ENCODE measurements at places on chromosomes 12 and 14.

DNA sequence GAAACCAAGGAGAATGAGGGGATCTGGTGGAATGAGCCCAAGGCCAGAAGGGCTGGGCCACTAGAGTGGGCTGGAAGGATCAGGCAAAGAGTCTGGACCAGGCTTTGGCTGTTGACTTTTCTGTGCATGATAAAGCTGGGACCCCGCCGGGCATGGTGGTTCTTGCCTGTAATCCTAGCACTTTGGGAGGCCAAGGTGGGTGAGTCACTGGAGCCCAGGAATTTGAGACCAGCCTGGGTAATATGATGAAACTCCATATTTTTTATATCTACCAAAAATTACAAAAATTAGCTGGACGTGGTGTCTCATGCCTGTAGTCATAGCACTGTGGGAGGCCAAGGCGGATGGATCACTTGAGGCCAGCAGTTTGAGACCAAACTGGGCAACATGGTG lies 393 bp upstream of the KLHL33 start:
- DNase-seq: no peak

- no peak for DNase-seq
These were observed 251.9 kb downstream of the SEC23A start for GRCh38 chr14:38851111-38851510.

GRCh38 chr14:35122696-35123387 lies 490 bp downstream of the PRORP start:
- DNase-seq: peak; percentile 26

DNA sequence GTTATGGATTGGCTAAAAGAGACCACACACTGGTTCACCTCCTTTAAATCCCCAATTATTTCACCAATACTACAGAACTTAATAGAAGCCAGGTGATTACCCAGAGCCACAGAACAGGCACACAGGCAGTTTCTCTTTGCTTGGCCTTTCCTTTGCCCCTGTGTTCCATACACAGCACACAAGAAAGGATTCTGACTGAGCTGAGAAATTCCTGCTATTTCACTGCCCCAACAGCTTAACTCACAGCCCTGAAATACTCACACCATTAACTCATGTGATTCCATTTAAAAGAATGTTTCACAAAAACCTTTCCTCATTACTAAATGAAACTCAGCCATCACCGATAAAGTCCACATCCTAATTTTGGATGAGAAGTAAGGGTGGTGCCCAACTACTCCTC lies 133.6 kb downstream of the MED13L start:
- no peak for DNase-seq

DNA sequence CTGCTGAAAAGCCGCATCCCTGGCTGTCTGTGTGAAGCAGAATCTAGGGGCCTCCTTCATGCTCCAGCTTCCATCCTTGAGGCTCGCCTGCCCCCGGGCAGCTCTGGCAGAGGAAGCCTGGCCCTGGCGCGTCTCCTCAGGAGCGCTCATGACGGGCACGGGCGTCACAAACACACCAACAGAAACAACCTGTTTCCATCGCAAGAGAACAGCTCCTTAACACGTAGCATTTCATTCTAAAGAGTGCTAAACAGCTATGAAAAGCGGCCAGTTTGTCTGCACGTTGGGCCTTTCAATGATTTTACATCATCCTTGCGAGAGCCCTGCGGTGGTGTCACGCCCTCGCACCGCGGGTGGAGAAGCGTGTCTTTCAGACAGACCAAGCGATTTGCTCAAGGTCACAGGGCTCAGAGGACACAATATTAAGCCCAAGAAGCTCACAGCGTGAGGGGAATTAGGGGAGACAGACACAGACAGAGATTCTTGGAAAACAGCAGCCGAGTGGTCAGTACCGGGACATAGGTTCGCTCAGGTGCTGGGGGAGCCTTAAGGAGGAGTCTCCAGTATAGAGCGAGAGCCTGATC lies 4.9 kb downstream of the ADGRD1 start:
- DNase-seq: no peak

DNA sequence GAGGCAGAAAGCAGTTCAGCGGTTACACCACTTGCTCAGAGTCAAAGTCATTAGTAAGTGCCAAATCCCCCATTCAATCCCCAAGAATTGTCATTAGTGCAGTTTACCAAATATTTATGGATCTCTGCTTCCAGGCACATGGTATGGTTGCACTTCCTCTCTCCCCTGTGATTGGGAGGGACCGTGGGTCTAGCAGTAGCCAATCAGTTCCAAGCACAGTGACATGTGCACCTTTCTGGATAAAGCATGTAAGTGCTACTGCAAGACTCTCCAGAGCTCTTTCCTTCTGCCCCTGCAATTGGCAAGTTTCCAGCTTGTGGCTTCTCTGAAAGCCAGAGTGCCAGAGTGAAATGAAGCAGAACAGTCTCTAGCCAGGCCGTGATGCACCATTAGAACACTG lies 85.3 kb upstream of the FLRT2 start:
- peak; percentile 2 for DNase-seq

GRCh38 chr12:50042693-50043092 lies 14.7 kb upstream of the ASIC1 start:
- no peak for DNase-seq

- no peak for DNase-seq
These were observed 13.6 kb upstream of the TPCN1 start for GRCh38 chr12:113207613-113208040.

- DNase-seq: no peak
These were observed 5.0 kb upstream of the POP5 start for GRCh38 chr12:120586206-120586605.

DNA sequence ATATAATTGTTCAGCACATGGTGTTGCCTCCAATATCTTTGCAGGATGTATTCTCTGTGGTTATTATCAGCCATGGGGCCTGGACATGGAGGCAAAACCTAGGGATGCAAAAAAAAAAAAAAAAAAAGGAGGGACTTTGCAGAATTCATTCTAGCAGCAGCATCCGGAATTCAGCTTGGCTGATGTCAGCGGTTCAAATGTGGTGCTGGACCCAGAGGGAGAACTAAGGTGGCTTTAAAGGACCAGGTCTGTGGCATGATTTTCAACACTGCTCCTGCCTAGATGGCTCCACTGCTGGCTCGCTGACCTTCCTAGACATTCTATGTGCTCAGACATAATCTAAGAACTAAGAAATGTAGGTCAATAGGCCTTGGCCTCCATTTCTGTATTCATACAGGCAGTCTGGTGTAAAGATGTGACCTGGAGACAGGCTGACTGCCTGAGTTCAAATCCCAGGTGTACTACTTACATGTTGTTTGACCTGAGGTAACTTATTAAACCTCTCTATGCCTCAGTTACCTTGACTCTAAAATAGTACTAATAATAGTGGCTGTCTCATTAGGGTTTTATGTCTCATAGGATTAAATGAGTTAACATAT lies 108.6 kb downstream of the PPM1A start:
- no peak for DNase-seq

GRCh38 chr12:31492599-31493196 lies 98.2 kb downstream of the DENND5B start:
- DNase-seq: no peak

DNA sequence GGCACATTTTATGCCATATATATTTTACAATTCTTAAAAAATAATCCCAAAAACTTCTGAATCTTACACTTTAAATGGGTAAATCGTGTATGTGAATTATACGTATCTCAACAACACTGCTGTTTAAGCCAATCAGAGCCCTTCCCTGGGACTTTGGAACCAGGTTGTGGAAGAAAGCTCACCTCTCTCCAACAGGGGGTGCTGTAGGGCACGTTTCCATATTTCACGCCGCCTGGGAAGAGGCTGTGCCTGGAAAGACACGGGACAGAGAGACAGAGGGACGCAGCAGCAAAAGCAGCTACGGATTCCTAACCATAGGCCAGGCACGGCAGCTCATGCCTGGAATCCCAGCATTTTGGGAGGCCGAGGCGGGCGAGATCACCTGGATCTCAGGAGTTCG lies 29.4 kb upstream of the FBRSL1 start:
- peak; percentile 54 for DNase-seq

DNA sequence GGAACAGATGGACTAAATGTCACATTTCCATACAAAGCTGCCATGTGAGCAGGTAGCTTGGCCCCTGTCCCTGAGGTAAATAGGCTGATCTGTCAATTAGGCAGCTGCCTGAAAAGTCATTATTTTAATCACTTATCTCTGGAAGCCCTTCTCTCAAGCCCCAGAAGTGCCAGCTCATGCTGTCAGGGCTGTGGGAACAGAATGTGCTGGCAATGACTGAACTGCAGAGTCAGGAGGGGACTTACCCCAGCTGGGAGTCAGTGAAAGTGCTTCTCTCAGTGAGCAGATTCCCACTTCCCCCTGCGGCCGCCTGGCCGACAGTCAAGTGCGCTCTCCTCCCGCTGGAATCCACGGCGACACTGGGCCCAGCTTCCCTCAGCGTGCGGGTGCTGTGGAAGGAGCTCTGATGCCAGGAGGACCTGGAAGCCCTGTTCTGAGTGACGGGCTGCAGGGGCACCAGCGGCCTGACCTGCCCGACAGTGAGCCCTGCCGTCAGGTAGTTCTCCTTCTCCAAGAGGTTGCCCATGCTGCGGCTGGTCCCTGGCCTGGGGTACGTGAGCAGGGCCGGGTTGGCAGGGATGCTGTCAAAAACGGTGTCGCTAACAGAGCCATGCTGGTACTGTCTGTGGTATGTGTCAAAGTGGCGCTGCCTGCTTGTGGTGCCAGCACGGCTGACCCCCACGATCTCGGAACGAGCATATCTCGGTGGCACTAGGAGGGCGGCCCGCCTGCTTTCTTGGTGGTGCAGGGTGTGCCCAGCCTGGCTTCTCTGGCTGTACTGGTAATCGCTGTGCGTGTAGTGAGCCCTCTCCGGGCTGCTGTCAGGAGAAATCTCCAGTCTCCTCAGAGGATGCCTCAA lies 18.7 kb downstream of the PKP2 start:
- DNase-seq: no peak

- no peak for DNase-seq
These were observed 58.2 kb downstream of the ETNK1 start for GRCh38 chr12:22683131-22683530.

DNA sequence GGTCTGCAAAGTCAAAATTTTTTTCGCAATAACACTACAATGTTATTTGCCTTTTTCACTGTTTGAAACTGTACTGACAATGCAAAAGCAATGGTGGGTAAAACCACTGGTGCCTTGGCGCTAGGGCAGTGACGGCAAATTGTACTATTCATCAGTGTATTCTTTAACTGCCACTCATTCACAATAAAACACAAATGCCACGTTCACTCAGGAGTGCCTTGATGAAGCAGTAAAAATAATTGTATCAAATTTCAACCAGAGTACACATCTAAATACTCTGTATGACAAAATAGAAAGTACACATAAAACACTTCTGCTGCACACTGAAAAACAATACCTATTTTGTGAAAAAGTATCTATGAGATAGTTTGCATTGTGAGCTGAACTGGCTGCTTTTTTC lies 17.8 kb downstream of the DCAF5 start:
- DNase-seq: no peak

GRCh38 chr12:104356231-104357115 lies 52.9 kb downstream of the EID3 start:
- no peak for DNase-seq

DNA sequence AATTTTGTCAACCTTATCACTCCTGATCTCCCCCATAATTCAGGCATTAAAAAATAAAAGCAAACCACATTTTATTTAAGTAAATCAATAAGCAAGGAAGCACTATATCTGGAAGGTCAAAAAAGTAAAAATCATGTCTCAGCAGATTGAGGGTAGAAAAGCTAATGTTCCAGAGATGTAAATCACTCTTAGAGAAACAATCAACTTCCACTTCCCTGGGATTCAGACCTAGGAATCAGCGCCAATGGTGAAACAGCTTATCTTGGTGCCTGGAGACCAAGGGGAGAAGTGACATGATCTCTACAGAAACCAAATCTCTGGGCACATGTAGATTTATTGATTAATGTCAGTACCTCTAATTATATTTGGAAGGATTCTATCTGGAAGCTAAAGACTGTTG lies 10.9 kb upstream of the SNX6 start:
- DNase-seq: no peak

DNA sequence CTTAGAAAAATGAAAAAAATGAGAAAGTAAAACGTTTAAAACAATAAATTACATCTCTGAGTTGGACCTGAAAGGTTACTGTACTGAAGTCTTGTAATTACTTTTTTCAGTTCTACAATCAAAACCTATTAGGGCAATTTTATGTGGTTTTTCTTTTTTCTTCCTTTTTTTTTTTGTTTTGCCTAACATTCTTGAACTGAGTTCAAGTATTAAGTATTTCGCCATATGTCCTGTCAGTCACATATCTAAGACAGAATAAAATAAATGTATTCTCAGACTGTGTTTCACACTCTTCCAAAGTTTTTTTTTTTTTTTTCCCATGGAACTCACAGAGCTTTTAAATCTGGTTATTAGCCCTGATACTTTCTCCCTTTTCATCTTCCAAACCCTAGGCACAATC lies 172.0 kb downstream of the BCAT1 start:
- DNase-seq: no peak

DNA sequence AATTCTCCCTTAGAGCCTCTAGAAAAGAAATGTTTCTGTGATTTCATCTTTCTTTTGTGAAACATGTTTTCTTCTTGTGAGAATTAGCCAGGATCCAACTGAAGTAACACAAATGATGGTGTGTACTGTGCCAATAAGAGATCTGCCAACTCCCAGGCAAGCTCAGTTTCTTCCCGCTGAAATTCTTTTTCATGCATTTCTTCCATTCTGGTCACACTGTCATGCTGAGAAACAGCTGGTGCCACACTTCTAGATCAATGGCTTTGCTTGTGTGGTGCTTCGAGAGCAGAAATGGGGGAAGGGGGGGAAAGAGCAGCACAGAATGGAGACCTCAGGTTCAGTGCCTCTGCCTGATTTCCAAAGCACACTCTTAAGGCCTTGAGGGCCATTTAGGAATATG lies 41.4 kb upstream of the FGF6 start:
- DNase-seq: no peak

DNA sequence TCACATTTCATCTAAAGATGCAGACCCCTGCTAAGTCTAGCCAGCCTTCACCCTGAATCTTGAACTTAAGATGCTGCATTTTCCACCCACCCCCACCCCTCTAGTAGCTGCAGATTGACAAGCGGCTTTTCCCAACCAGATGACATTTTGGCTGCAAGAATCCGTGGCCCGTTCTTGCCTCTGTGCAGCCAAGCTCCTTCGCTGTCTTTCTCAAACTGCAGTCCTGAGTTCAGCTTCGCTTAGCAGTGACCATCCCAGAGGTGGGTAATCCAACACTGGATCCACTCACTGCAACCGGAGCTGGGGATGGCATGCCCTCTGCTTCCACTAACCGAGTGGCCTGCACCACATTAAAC lies 765 bp upstream of the NFYB start:
- no peak for DNase-seq

DNA sequence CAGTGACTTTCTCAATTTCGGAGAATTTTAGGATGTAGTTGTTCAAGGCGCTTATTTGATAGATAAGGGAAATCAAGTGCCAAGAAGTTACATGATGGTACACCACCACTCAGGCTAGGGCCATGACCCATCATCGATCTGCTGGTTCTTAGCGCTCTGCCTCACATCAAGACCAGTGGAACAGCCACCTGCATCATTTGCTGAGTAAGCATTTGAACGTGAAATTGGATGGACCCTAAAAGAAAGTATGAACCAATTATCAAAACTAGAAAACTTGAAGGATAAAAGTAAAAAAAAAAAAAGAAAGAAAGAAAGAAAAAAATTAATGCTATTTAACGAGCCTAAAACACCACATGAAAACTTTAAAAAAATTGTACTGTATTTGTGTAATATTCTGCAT lies 27.5 kb upstream of the KRAS start:
- DNase-seq: no peak
